ENCODE measurements at places on chromosomes 5 and 9.

DNA sequence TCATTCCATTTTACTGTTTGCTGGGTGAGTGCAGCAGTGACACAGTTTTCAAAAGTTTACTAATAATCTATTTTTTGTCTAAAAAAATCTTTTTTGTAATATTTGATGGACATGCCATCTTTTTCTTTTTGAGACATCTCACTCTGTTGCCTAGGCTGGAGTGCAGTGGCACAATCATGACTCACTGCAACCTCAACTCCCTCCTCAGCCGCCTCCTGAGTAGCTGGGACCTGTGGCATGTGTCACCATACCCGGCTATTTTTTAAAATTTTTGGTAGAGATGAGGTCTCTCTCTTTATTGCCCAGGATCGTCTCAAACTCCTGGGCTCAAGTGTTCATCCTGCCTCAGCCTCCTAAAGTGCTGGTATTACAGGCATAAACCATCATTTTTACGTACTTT lies 86.0 kb downstream of the KDM4C start:
- DNase-seq = no peak

DNA sequence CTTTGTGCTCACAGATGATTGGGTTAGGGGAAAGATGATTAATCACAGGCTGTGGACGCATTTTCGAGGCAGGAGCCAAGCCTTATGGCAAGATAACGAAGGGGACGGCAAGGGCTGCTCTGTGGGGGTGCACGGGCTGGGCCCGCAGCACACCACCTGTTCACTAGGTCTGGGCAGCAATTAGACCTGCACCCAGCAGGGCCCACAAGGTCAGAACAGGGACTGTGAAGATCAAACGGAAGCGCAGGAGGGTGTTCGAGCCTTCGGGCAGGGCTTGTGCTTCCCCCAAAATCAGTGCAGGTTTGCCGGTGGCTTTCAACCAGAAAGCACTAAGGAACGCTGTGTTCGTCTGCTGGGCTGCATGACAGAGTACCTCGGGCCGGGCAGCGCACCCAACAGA lies 73.7 kb downstream of the UBE2QL1 start:
- DNase-seq = no peak

DNA sequence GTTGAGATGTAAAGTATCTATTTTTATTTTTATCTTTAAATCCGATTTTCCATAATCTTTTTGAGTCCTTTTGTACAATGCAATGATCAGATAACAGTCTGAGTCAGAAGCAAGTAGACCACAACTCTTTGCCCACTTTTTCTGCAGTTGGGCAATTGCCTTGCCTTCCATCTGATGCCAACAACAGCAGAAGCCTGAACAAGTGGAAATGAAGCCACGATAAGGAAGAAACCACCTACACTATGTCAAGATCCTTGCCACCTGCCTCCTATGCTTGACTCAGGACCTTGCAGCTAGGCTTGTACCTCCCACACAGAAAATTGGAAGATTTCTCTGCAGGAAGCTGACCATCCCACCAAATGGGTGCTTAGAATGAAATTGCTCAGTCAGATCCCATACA lies 78.6 kb downstream of the ANXA1 start:
- DNase-seq = no peak

DNA sequence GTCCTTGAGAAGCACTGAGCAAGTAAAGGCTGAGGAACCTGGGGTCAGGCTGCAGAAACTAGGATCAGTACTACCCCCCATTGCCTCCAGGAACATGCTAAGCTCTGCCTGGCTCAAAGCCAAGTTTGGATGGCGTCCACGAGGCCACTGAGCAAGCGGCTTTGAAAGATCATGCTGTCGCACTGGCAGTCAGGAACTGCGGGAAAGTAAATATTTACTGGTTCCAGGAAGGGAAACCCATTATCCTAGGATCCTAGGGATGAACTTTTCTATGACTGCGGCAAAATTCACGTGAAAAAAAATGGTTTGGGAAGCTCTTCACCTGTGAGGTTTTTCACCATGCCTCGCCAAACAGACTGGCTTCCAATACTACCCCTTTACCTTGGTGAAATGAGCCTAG lies 75.3 kb upstream of the PJA2 start:
- DNase-seq = no peak

DNA sequence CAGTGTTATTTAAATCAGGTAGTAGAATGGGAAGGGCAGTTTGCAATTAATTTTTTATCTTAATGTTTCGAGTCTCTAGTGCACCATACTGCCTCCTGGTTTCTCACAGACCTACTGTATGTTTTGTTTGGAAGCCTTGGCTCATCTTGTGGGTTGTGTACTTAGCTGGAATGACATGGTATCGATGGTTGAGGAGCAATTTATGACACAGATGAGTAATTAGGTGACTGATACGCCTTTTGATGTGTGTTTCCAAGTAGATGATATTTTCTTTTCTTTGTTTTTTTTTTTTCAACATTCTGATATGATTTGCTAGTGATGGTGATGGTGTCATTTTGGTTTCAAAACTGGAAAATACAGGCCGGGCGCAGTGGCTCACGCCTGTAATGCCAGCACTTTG lies 16.1 kb downstream of the BASP1 start:
- no peak for DNase-seq

- peak; percentile 6 for DNase-seq
These were observed 110.7 kb downstream of the NR6A1 start for GRCh38 chr9:124660341-124660801.

- no peak for DNase-seq
These were observed 2.5 kb downstream of the RALGDS start for GRCh38 chr9:133118568-133118967.

DNA sequence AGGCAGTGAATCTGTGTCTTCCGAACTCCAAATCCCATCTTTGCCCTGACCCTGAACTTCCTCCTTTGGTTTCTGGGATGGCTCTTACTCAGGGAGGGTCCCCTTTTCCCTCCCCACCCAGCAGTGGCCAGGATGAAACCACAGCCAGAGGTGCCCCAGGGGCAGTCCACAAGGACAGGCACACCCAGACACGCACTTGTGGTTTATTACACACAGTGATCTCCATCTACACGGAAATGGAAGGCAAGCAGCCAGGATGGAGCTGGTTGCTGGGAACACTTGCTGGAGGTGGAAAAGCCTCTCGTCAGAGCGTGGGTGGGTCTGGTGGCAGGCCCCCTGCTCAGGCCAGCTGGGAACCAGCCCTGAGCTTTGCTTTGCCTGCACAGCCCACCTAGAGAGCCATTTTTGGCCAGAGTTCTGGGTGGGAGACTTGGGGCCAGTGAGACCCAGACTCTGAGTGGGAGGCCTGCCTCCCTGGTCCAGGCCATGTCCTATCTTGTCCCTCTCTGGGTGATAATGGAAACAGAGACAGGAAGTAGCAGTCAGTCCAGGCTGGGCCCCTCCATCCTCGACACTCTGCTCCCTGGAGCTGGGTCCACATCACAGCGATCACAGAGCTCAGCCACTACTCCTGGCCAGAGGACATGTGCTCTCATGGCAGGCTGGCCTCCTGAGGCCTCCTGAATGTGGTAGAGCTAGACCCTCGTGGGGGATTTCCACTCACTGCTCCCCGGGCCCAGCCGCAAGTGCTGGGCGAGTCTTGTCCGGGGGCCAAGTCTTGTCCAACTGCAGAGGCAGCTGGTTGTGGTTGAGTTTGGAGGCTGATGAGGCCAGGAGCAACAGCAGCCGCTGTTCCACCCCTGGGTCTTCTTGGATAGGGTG lies 5.1 kb upstream of the PHYKPL start:
- no peak for DNase-seq

DNA sequence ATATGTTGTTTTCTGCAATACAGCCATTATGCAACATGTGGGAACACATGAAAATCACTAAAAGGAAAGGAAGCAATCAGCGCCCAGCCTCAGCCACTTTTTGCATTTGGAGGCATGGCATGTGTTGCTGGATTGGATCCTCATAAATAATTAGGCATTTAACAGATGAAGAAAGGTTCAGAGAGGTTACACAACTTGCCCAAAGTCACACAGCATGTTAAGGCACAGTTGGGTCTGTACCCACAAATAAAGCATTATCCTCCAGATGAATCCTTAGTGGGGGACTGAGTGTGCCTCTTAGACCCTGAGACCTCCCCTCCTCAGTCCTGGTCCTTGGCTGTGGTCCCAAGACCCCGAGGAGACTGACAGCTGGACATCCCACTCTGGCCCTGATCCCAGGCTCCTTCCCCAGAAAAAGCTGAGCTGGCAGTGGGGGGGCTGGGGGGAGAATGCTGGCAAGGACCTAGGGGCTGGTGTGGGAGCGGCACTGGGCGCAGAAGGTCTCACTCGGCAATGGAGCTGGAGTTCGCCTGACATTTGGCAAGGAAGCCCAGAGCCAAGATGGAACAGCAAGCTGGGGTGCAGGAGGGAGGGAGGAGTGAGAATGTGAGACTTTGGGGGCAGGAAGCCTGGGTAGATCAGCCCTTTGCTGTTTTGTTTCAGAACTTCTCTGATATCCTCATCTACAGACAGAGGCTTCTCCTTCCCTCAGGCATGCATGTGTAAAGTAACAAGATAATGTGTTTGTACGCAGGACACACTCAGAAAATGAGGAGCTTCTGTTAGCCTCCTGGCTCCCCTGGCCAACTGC lies 6.9 kb upstream of the AKNA start:
- no peak for DNase-seq

DNA sequence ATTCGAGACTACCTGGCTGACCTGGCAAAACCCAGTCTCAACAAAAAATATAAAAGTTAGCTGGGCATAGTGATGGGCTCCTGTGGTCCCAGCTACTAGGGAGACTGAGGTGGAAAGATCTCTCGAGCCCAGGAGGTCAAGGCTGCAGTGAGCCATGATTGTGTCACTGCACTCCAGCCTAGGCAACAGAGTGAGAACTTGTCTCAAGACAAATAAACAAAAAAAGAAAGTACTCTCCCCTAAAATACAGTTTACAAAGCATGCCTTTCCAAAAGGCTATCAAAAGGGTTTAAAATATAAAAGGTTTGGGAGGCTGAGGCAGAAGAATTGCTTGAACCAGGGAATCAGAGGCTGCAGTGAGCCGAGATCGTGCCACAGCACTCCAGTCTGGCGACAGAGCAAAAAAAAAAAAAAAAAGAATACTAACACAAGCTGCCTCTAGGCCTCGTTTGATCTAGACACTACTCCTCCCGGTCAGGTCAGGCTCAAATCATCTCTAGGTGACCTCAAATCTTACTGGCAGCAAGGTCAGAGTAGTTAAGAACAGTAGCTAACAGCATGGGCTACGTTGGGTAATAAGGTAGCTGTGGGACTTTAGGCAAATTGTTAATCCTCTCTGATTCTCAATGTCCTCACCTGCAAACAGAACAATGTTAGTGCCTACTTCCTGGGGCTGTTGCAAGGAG lies 9.3 kb downstream of the NAIF1 start:
- no peak for DNase-seq

DNA sequence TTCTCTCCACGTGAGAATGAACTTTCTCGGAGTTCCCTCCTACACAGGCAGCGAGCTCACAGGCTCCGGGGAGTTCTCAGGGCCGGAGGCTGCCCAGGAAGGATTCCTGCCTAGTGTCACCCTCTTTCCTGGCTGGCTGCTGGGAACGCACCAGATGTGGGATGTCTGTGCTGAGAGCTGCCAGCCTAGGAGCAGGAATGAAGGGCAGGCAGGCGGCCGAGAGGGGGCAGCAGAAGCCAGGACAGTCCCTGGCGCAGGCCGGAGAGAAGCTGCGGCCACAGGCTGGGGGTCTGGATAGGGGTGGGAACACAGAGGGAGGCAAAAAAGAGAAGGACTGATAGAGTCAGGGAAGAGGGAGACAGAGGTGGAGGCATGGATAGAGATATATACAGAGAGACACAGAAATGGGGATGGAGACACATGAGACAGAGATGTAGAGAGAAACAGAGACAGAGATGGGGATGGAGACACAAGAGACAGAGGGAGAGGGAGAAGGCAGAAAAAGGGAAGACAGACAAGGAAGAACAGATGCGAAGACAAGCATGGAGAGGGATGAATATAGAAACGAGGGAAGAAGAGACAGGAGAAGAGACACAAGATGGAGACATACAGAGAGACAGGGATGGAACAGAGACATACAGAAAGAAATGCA lies 25.3 kb upstream of the ENHO start:
- no peak for DNase-seq

GRCh38 chr9:6802926-6803325 lies 45.2 kb downstream of the KDM4C start:
- no peak for DNase-seq

GRCh38 chr9:92187989-92188714 lies 72.9 kb upstream of the SPTLC1 start:
- DNase-seq = no peak

DNA sequence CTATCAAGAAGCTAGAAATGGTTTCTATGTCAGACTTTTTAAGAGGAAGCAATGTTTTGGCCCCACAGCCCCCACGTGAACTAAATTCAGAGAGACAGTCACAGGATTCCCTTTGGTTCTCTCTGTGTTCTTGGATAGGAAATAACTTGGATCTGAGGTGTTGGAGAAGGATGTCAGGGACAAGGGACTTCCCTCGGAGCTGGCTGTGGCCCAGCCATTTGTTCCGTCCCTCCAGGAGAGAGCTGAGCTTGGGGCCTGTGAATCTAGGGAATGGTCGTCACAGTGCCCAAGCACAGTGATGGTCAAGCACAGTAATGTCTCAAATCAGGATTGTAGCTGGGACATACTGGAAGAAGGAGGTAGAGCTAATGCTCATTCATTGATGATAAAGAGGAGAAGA lies 2.0 kb downstream of the C7 start:
- DNase-seq = no peak

GRCh38 chr5:174425271-174425963 lies 299.0 kb upstream of the MSX2 start:
- DNase-seq = no peak

- no peak for DNase-seq
These were observed 85.8 kb downstream of the CYFIP2 start for GRCh38 chr5:157351802-157352092.

GRCh38 chr5:153490118-153491037 lies at the start of gene GRIA1:
Gene GRIA1 (plus strand): TSS chr5:153490670.
- DNase-seq = no peak

GRCh38 chr5:134227259-134227658 lies 1.4 kb upstream of the PPP2CA start:
- DNase-seq = no peak

DNA sequence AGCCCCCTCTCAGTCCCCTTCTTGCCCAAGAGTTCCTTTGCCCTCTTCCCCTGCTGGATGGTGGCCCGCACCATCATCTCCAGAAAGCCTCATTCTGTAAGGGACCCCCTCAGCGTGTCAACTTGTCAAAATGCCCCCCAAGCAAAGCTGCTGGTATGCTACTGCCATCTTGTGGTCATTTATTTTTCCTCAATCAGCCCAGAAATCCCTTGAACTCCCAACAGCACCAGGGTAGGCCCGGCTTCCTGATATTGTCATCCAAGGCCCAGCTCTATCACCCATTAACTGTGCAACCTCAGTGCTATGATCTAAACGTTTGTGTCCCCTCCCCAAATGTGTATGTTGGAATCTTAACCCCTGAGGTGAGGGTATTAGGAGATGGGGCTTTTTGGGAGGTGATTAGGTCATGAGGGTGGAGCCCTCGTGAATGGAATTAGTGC lies 53.2 kb upstream of the FBXW11 start:
- no peak for DNase-seq

GRCh38 chr5:171367424-171368370 lies 20.0 kb upstream of the NPM1 start:
- DNase-seq = no peak

GRCh38 chr9:98614941-98615340 lies 93.8 kb downstream of the GABBR2 start:
- DNase-seq = no peak

All from amniotic stem cell (primary cell).